ENCODE measurements at places on chromosomes 5 and 9.

- no peak for DNase-seq
Measured at GRCh38 chr5:66144834-66145390, 812 bp downstream of the SREK1 start.

GRCh38 chr5:54311176-54311677 is 854 bp upstream of the ARL15 start:
- no peak for DNase-seq

GRCh38 chr9:125529589-125530515 is 177.2 kb downstream of the MAPKAP1 start:
- DNase-seq = no peak

DNA sequence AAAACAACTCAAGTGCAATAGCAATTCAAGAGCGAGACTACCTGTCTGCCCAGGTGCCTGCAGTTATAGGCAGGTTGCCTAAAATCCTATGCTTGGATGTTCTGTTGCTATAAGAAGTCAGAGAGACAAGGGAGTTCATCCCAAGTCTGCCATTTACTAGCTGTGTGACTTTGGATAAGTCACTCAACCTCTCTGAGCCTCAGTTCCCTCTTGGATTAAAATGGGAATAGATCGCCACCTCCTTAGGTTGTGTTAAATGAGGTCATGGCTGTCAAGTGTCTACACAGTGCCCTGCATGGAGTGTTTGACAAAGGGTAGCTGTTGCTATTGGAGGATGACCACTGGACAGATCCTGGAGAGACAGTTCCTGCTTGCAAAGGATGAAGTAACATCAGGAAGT is 1.3 kb upstream of the ZBTB34 start:
- DNase-seq = no peak

- peak; percentile 73 for DNase-seq
Measured at GRCh38 chr5:56816546-56817081, 1.3 kb downstream of the MAP3K1 start.

- DNase-seq = no peak
Measured at GRCh38 chr5:90015584-90016018, 394.0 kb downstream of the CETN3 start.

DNA sequence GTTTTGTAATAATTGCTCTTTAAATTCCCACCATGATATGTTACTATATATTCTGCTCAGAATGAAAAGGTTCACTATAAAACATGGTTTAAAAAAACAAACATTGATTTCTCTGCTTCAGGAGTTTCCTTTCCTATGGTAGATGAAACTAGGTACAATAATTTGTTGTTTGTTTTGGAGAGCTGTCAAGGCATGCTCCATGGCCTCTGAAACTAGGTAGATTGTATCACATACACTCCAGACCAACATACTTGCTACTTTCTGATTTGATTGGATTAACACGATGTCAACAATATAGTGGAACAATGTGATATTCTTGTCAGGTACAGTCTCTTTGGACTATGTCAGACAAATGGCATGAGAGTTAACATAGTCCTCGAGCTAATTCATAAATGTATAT is 452.7 kb upstream of the CDH9 start:
- DNase-seq = no peak

DNA sequence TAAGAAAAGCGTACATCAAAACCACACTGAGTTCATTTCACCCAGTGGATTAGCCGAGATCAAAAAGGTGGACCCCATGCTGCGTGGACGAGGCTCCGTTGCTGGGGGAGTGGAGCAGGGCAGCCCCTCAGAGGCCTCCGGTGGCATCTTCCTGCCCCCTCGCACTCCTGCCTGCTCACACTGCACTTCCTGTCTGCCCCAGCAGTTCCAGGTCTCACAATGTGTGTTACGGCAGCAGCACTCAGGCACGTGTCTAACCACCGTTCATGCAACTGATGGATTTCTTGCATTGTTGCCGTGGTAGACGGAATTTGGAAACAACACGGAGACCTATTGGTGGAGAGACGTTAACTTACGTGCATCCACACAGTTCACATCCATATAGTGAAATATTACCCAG is 196.6 kb upstream of the OTULINL start:
- DNase-seq = no peak

- DNase-seq = peak; percentile 32
Measured at GRCh38 chr9:136693490-136694162, 6.4 kb upstream of the AGPAT2 start.

DNA sequence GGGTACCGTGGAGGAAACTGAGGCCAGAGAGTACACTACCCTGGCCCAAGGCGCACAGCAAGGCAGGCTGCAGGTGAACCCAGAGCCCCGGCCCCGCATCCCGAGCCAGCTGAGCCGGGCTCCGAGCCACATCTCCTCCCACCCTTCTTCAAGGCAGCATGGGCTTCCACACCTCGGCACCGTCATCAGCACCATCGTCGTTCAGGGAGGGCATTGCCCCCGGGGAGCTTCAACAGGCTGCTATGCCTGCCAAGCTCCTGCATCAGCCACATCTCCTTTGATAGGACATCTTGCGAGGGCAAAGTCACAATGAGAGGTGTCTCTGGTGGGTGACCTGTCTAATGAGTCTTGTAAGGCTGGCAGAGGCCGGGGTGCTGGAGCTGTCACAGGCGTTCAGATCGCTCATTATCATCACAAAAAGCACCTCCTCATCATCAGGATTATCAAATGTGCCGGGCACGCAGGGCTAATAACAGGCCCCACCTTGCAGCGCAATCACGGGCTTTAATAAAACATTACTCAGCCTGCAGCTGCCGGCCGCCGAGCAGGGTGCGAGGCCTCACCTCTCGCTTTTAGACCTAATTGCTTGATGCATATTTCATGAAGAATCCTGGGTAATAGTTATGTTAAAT is 20.0 kb upstream of the SLC25A51 start:
- no peak for DNase-seq

GRCh38 chr5:163692091-163692490 is 186.7 kb downstream of the MAT2B start:
- DNase-seq = no peak

DNA sequence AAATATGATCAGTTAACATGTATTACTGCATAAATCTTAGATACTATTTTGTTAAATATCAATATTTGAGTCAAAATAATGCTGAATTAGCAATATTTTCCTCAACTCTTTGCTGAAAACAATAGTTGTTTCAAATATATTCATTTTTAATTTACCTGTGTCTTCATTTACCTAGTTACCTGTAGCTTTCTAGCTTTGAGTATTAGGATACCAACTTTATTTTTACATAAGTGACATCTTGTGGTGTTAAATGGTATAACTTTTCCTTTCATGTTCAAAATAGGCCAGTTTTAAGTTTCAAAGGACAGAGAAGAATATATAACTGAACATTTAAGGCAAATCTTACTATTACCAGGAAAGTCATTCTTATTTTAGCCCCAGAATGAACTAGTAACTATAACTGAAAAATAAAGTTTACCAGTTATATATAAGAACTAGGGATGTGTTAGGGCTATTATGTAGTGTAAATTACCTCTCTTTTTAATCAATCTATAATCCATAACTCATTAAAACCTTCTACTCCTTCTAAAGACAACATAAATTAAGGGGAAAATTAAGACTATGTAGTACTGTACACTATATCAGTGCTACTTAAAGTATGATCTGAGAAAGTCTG is 25.3 kb downstream of the AP3B1 start:
- DNase-seq = no peak

- no peak for DNase-seq
Measured at GRCh38 chr9:130710822-130711352, 17.3 kb downstream of the EXOSC2 start.

- peak; percentile 3 for DNase-seq
Measured at GRCh38 chr9:115118879-115119218, 892 bp upstream of the TNC start.

- DNase-seq = no peak
Measured at GRCh38 chr5:1466631-1467265, 21.5 kb upstream of the SLC6A3 start.

GRCh38 chr5:122751293-122751782 is 23.5 kb upstream of the SNX2 start:
- no peak for DNase-seq

DNA sequence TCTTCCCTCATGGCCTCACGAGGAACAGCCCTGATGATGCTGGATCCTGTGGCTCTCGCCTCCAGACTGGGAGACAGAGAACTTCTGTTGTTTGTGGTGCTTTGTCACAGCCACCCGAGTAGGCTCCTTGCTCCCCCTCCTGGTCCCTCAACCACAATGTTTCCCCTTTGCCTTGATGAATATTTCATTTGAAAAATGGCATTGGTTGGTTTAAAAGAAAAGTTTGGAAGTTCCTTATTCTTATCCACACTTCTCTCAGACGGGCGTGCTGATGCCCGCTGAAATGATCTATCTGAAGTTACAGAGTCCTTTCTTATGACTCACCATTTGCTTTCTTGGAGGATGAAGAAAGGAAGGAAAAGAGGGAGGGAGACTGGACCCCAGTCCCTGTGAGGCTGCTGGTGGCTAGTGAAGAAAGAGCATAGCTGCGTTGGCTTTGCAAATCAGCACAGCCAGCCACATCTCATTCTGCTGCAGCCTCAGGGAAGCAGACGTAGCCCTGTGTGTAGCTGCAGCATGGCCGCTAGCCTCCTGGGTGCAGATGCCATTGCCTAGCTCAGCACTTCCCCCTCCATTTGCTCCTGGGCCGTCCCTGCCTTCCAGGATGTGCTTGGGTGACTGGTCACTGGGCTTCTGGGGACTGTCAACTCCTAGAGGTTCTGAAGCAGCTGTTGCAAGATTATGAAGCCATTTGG is 185.9 kb downstream of the ERCC6L2 start:
- DNase-seq = peak; percentile 54

GRCh38 chr9:110320651-110321445 is 16.8 kb downstream of the TXNDC8 start:
- no peak for DNase-seq

- DNase-seq = no peak
Measured at GRCh38 chr5:61647672-61648071, 315.6 kb downstream of the ZSWIM6 start.

GRCh38 chr9:94153905-94154304 is 69.6 kb downstream of the PTPDC1 start:
- no peak for DNase-seq

Data from stimulated activated CD4-positive, alpha-beta T cell treated with anti-CD3 and anti-CD28 coated beads, Interleukin-15, amount 100 ng/mL, for 24 hours (primary cell).